Panc1 (cell line): ENCODE measurements at places on chromosomes 13 and 19. TPM values are rescaled to one million over a fixed set of nuclear protein-coding genes. Genes with fewer than 3 reads are reported as not detected.

GRCh38 chr13:82298106-82298505 is 1584.2 kb downstream of the SLITRK1 start:
- H3K27me3 ChIP-seq: no peaks in the 10 kb centered on the region
- H3K4me3 ChIP-seq: no peak overlapping the region
- no peaks in the 10 kb centered on the region for H3K36me3 ChIP-seq
- DNase-seq: no peak

GRCh38 chr13:97522243-97522642 is 88.3 kb downstream of the RAP2A start:
- H3K27ac ChIP-seq: no peak overlapping the region
- no peaks in the 10 kb centered on the region for H3K27me3 ChIP-seq
- no peaks in the 10 kb centered on the region for H3K36me3 ChIP-seq
- H3K4me1 ChIP-seq: no peaks in the 10 kb centered on the region
- no peak overlapping the region for H3K4me3 ChIP-seq

DNA sequence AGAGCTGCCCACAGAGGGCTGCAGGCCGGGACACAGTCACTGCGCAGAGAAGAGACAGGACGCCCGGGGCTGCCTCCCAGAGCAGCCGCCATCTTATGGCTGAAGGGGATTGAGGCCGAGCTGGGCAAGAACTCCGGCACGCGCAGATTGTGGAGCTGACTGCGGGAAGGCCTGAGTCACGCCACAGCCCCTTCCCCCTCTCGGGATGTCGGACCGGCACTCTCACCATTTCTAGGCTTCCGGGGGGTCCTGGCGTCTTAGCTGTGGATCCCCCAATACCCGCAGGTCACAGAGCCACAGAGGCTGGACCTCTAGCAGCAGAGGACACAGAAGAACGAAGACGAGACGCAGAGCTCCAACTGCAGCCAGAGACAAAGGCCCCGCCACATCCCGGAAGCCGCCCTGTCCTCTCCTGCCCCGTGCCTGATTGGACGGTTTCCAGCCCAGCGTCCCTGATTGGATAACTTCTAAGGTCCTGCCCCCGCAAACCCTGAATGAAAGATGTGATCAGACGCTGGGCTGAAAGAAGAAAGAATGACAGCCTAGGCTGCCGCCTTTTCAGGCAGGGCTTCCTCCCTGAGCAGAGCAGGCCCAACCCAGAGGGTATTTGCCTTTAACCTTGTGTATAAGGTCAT is at the start of gene ZNF43:
ZNF43 (minus strand) TSS at position 373 of the 635 bp plus-strand sequence; CDS start at position 229, 144 bp downstream.
- H3K27ac ChIP-seq: peak within 1 kb of the TSS; percentile 90
- no peaks in the 10 kb centered on the region; the same call in 1 of the 2 replicates for H3K36me3 ChIP-seq
- peak within 1 kb of the TSS; percentile 86 for H3K4me3 ChIP-seq
- DNase-seq: peak; percentile 69
- peaks cover 4% of the 10 kb centered on the region; the same call in 1 of the 2 replicates for H3K4me1 ChIP-seq

- peaks cover 3% of the 10 kb centered on the region; the same call in 1 of the 2 replicates for H3K27me3 ChIP-seq
- no peaks in the 10 kb centered on the region; the same call in 1 of the 2 replicates for H3K36me3 ChIP-seq
- H3K27ac ChIP-seq: no peak within 1 kb of the TSS
- H3K4me1 ChIP-seq: no peaks in the 10 kb centered on the region
- no peak within 1 kb of the TSS for H3K4me3 ChIP-seq
Observed at GRCh38 chr19:50873056-50873455, at the start of gene KLK2. KLK2 (plus strand) TSS chr19:50873439; CDS start chr19:50873474, 35 bp downstream.

GRCh38 chr19:46950526-46951170 is 69.0 kb upstream of the NPAS1 start:
- H3K4me3 ChIP-seq: no peak overlapping the region
- H3K27me3 ChIP-seq: no peaks in the 10 kb centered on the region
- DNase-seq: no peak
- no peaks in the 10 kb centered on the region for H3K36me3 ChIP-seq

- no peak for DNase-seq
- H3K27ac ChIP-seq: no peak overlapping the region
- H3K4me1 ChIP-seq: no peaks in the 10 kb centered on the region
- no peaks in the 10 kb centered on the region for H3K36me3 ChIP-seq
- no peaks in the 10 kb centered on the region for H3K27me3 ChIP-seq
Observed at GRCh38 chr19:7590256-7590655, 5.4 kb upstream of the CAMSAP3 start.

GRCh38 chr13:32038343-32038742 is 6.8 kb downstream of the FRY start:
- no peak overlapping the region for H3K27ac ChIP-seq
- no peak for DNase-seq
- H3K36me3 ChIP-seq: no peaks in the 10 kb centered on the region

DNA sequence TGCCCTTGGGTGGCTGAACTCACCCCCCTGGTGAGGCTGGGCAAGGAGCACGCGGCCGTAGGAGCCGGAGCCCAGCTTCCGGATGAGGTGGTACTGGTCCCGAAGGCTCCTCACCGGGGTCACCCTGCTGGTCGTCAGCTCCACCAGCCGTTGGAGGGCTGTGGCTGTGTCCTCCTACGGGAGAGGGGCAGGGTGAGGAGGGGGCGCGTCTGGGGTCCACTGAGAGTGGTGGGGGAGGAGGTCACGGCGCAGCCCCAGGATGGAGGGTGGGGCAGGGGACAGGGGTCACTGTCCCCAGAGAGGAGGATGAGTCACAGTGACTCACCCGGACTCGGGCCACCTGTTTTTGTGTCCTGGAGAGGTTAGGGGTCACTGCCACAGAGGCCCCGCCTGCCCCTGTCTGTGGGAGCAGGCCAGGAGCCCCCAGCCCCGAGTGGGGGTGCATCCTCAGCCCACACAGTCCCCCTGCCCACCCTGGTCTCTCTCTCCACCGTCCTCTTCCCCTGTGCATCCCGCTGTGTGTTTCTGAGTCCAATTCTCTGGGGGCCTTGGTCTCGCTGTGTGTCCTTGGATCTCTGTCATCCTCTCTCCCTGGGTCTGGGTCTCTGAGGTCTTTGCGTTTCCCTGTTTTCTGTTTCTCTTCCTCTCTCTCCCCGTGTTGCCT is 435 bp downstream of the SBK3 start:
- peaks cover 47% of the 10 kb centered on the region for H3K4me1 ChIP-seq
- DNase-seq: no peak
- H3K36me3 ChIP-seq: no peaks in the 10 kb centered on the region
- no peak overlapping the region for H3K4me3 ChIP-seq
- 0 out of 2 replicates have a peak overlapping the region, but pooled peaks have one; percentile 15 for H3K27ac ChIP-seq
- H3K27me3 ChIP-seq: no peaks in the 10 kb centered on the region

- no peak overlapping the region for H3K4me3 ChIP-seq
- no peaks in the 10 kb centered on the region for H3K36me3 ChIP-seq
- no peak overlapping the region for H3K27ac ChIP-seq
- H3K27me3 ChIP-seq: no peaks in the 10 kb centered on the region
- no peak for DNase-seq
- H3K4me1 ChIP-seq: no peaks in the 10 kb centered on the region
Observed at GRCh38 chr19:18252370-18252717, 21.9 kb downstream of the IQCN start.

- no peak overlapping the region for H3K4me3 ChIP-seq
- H3K36me3 ChIP-seq: no peaks in the 10 kb centered on the region
- no peak overlapping the region for H3K27ac ChIP-seq
- DNase-seq: no peak
- peaks cover 2% of the 10 kb centered on the region; the same call in 1 of the 2 replicates for H3K27me3 ChIP-seq
Observed at GRCh38 chr13:33352526-33352925, 67.0 kb upstream of the STARD13 start.

- no peak overlapping the region for H3K4me3 ChIP-seq
- H3K36me3 ChIP-seq: no peaks in the 10 kb centered on the region
- no peaks in the 10 kb centered on the region for H3K4me1 ChIP-seq
- no peaks in the 10 kb centered on the region for H3K27me3 ChIP-seq
- no peak overlapping the region for H3K27ac ChIP-seq
Observed at GRCh38 chr13:70098669-70099068, 9.0 kb upstream of the ATXN8OS start.

Gene BEST2
- not detected for total RNA-seq

Gene TEX29
- not detected for total RNA-seq

Gene C19orf73
- 1.4 TPM for total RNA-seq

Gene SULT2A1
- total RNA-seq: 0.18 TPM

Gene MAB21L1
- not detected for total RNA-seq
